Foreskin keratinocyte (primary cell): ENCODE measurements at places on chromosomes 2 and 18.

- no peak for DNase-seq
Observed at GRCh38 chr2:229342376-229342775, 71.3 kb upstream of the PID1 start.

DNA sequence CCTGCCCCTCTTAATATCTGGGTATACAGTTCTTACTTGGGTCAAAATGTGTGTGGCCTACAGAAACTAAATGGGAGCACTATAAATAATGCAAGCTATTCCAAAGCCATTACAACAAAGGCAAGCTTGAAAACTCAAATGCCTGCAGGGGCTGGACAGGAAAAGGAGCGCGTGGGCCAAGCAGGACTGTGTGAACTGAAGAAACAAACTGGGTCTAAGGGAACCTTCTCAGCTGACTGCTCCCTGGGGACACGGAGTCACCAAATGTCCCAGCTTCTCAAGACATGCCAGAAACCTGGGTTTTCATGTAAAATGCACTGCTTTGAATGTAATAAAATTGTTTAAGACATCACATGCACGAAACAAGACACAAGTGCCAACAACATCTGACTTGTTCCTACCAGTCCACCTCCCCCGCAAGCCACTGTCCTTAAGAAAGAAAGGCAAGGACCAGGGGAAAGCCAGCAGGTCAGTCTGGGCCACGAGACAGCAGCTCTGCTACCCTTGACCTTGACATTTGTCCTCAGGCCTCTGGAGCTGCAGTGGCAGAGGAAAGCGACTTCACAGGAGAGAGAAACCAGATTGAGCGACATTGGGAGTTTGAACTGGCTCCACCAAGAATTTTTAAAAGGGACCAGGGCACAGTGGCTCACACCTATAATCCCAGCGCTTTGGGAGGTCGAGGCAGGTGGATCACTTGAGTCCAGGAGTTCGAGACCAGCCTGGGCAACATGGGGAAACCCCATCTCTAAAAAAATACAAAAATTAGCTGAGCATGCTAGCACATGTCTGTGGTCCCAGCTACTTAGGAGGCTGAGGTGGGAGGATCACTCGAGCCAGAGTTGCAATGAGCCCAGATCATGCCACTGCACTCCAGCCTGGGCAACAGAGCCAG lies 89.7 kb upstream of the SH3BP4 start:
- no peak for DNase-seq

DNA sequence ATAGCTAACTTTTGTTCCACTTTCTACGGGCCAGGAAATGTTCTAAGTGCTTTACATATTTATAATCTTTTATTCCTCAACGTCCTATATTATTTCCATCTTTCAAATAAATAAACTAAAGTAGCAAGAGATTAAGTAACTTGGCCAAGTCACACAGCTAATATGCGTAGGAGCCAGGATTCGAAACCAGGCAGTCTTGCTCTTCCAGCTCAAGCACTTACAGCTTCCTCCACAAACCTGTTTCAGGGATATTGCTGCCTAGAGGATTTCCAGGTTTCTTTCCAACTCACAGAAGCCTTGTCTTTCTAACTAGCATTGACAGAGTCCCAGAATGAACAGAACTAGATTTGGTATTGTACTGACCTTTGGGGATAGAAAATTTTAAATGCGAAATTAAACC lies 102.5 kb downstream of the FIGN start:
- no peak for DNase-seq

- no peak for DNase-seq
Observed at GRCh38 chr2:174984561-174984960, 20.6 kb downstream of the CHN1 start.

- peak; percentile 77 for DNase-seq
Observed at GRCh38 chr2:24015562-24016375, 5.9 kb downstream of the MFSD2B start.

- DNase-seq, result no peak
Observed at GRCh38 chr18:76350134-76351025, 144.7 kb downstream of the ZNF516 start.

- no peak for DNase-seq
Observed at GRCh38 chr2:58710795-58711279, 469.7 kb upstream of the FANCL start.
